Activated effector memory CD4-positive, alpha-beta T cell treated with anti-CD3 and anti-CD28 coated beads, Interleukin-2, amount 50 U/mL, for 16 hours (primary cell): ENCODE measurements at places on chromosomes 1 and 21.

GRCh38 chr21:28949318-28949717 is 43.4 kb downstream of the LTN1 start:
- DNase-seq, result no peak

DNA sequence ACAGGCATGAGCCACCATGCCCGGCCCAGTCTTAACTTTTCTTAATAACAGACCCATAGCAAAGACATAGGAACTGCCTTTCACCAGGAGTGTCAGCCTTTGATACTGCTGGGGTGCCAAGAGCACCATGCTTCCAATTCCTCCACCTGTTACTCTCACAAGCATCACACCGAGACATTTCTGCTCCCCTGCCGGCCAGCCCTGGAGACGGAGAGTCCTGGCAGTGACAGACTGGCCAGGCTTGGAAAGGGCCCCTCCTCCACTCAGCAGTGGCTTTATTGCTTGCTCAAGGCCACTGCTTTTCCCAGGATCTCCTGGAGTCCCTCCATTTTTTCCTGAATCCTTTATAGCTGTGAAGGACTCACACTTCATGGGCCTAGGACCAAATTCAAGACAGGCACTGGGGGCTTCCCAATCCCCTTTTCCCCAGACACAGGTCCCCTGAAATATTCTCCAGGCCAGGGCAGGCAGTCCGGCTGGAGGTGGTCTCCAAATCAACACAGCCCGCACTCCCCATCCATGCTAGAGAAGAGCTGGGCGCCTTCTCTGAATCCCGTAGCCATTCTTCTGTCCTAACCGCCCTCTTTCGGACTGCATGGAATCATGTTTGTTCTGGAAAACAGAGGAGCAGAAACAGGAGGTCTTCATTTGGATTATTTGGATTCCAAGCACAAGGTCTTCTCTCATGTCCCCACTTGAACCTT is 25.5 kb upstream of the PTPRF start:
- no peak for DNase-seq

- DNase-seq, result no peak
These were observed 538.8 kb downstream of the MATN1 start for GRCh38 chr1:30184393-30185141.

DNA sequence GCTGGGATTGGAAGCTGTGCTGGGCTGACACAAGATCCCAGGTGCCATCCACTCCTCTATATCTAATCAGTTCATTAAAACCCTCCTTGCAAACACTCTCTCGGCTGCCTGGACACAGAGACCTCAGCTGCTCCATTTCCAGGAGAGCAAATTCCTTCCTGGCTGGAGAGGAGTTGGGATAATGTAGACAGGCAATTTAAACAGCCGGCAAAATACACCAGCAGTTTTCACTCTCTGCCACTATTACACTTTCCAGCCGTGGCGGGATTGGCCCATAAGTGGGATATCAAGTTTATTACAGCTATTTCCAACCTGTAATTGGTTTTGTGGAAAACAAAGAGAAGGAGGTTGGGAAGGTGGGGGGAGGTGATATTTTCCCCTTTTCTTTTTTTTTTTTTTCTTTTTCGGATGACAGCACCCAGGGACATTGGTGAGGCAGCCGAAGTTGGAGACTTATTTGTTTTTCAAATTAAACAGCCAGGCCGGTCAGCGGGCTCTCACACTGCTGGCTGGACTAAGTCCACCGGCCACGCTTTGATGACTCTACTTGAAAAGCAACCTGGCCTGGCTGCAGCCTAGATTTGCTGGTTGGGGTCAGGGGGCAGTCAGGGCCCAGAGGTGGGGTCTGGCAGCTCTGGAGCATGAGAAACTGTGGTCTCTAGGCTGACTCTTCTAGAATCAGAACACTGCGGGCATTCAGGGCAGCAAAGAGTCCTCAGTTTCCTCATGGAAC is 177.4 kb downstream of the IGSF21 start:
- DNase-seq, result no peak

- DNase-seq, result no peak
These were observed 27.2 kb downstream of the IRF2BP2 start for GRCh38 chr1:234582681-234583301.

GRCh38 chr1:50975436-50975835 is 5.4 kb downstream of the CDKN2C start:
- DNase-seq, result no peak

- DNase-seq, result no peak
These were observed 375.7 kb downstream of the NPHP4 start for GRCh38 chr1:5616366-5617178.
